Germinal center (tissue), 1 donor: ENCODE measurements at places on chromosomes 5 and 9.

DNA sequence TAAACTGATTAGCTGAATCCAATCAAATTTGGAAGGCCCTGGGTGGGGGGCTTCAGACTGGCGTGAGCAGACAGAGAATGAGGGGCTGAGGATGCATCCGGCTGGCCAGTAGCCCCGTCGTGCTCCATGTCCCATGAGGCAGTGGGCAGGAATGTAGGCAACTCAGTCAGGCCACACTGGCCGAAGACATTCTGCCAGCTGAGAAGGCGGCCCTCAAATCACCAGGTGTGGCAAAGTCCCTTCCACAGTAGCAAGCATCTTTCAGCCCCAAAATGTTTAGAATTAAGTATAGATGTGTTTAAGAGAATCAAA lies 25.7 kb upstream of the LAMC3 start:
- no peak for DNase-seq

GRCh38 chr5:32760091-32760509 lies 49.0 kb downstream of the NPR3 start:
- no peak for DNase-seq

GRCh38 chr5:58156973-58157701 lies 302.7 kb downstream of the PLK2 start:
- no peak for DNase-seq

GRCh38 chr5:50958852-50959457 lies 292.5 kb downstream of the PARP8 start:
- DNase-seq, result peak; percentile 16

DNA sequence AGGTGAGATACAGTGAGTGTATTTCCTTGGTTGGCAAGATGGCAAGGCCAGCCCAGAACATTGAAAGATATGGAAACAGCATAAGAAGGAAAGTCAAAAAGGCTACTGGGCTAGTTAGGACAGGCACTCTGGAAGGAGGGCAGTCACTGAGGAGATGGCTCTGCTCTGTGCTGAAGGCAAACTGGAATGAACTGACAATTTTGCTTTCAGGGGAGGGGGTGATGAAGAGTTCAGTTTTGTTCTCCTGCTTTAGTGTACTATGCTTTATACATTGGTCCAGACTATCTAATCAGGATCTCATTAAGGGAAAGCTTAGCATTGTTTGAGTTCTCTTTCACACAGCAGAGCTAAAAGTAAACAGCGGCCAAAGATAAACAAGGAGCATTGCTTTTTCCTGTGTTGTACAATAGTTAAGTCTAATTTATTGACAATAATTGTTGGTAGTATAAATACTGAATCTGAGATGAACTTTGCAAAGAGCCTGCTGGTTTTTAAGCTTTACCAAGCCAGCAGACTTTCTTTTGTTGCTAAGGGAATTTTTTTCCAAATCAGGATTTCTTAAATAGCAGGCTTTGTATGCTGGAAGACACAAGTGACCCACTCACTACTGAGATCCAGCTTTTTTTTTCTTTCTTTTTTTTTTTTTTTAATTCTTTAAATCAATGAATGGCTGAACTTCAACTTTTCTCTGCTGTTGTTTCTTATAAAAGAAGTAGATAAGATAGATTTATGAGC lies 355.5 kb downstream of the ARRDC3 start:
- DNase-seq, result no peak

DNA sequence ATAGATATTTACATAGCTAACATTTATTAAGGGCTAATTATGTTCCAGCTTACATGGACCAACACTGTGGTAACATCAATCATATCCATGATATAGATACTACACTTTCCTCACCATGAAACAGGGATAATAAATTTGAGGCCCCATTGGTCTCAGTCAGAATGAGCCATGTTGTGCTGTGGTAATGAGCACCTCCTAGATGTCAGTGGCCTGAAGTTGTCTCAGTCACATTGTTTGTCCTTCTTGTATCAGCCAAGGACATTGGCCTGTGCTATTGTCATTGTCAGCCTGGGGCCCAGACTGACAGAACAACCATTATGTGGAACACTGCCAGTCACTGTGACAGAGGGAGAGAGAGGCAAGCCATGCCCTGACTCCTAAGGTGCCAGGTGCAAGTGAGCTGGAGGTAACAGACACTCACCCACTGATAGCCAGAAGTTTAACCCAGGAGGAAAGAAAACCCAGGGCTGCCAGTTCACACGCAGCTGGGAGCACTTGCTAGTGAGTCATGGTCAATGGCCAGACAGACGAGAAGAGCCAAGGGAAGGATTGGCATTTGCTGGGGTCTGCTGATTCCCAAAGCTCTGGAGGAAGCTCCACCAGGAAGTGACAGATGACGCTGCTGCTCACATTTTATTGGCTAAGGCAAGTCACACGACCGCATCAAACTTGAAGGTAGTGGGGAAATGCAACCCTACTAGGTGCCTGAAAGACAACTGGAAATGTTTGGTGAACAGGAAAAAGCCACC lies 224.2 kb downstream of the MELK start:
- no peak for DNase-seq

- DNase-seq, result no peak
Measured at GRCh38 chr5:181258576-181258975, 2.4 kb downstream of the TRIM52 start.

DNA sequence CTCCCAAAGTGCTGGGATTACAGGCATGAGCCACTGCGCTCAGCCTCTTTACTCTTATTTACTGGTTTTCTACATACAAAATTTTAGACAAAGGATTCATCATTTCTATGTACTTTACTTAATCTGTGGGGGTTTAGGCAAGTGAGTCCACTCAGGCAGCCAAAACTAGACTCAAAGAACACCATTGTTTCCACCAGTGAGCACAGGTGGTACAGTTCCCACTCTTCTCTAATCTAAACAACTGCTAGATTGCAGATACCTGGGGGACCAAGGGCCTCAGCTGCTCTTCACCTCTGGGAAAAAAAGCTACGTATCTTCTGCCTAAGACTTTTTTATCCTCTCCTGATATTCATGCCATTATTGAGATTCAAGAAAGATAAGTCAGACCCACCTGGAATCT lies 260.1 kb downstream of the EBF1 start:
- no peak for DNase-seq

DNA sequence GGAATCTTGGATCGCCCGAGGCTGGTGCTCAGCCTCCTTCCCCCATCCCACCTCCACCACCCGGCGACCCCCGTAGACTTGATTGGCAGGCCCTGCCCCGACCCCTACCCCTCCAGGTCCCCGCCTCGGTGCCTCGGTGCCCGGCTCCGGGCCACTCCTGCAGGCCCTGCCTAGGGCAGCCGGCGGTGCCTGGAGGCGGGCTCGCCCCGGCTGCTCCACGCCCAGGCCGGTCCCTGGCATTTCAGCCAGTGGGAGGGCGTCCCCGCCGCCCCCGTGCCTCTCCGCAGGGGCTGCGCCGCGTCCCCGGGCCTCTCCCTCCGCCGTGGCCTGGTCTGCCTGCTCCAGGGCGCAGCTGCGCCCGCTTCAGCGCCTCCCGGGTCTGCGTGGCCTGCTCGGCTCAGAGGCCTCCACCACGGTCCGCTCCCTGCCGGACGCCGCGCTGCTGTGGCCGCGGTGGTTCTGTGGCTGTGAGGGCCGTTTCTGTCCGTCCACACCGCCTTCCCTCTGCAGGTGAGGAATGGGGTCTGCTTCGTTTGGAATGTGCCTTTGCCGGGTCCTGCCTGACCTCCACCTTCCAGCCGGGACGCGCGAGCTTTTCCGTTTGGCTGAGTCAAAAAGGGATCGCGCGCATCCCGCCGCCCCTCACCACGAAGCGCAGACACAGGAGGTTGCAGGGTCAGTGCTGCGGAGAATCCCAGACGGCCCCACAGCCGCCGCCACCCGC lies 48.3 kb upstream of the IRX4 start:
- DNase-seq, result no peak

DNA sequence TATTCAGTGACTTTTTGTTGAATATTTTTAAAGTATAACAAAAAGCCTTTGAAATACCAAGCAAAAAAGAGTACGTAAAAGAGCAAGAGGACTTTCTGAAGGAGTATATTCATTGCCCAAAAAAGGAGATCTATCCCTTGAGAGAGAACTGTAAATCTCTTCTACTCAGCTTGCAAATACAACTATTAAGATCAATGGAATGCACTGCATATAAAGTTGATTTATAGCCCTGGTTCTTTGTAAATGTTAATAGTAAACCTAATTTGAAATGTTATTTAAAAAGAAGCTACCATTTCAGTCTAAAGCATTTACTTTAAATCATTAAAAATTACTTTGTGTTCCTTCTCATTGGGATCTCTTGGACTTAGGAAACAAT lies 168.1 kb downstream of the PDE4D start:
- no peak for DNase-seq

- DNase-seq, result no peak
Measured at GRCh38 chr9:122128007-122128968, 31.3 kb downstream of the NDUFA8 start.
